ENCODE measurements at places on chromosomes 16 and 17.

GRCh38 chr16:21075252-21075651, 75.4 kb downstream of the DNAH3 start:
- DNase-seq = peak; percentile 17

DNA sequence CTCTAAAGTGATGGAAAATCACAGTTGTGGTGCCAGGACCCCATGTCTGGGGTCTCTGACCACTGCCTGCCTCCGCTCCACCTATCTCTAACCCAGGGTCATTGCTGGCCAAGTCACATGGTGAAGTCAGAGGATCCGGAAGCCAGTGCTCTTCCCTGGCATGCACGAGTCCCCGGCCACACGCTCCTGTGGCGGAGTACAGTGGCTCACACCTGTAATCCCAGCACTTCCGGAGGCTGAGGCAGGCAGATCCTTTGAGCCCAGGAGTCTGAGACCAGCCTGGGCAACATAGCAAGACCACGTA, 21.5 kb upstream of the RBFOX3 start:
- DNase-seq = no peak

- no peak for DNase-seq
Observed at GRCh38 chr16:56758930-56759329, 29.0 kb downstream of the NUP93 start.

DNA sequence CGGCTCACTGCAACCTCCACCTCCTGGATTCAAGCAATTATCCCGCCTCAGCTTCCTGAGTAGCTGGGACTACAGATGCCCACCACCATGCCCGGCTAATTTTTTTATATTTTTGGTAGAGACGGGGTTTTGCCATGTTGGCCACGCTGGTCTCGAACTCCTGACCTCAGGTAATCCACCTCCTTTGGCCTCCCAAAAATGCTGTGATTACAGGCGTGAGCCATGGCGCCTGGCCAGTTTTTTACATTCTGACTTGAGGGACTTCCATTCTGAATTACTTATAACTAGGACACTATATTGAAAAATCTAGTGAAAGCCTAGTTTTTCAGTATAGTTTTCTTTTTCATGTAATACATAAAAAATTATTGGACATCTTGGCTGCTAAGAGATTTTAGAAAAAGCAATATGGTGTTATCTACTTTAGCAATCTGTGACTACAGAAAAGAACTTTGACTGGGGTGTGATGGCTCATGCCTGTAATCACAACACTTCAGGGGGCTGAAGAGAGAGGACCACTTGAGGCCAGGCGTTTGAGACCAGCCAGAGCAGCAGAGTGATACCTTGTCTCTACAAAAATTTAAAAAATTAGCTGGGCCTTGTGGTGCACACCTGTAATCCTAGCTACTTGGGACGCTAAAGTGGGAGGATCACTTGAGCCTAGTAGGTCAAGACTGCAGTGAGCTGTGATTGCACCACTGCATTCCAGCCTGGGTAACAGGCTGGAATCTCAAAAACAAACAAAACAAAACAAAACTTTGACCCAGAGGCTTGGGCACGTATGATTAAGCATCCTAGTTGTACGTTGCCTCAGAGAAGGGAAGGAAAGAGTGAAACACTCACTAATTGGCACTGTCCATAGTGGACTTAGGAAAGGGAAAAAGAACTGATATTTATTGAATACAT, 26.8 kb upstream of the GOSR1 start:
- DNase-seq = no peak

- DNase-seq = no peak
Observed at GRCh38 chr17:58344047-58344790, 7.8 kb downstream of the SUPT4H1 start.

- peak; percentile 52 for DNase-seq
Observed at GRCh38 chr16:50539822-50540710, 8.1 kb upstream of the NKD1 start.

DNA sequence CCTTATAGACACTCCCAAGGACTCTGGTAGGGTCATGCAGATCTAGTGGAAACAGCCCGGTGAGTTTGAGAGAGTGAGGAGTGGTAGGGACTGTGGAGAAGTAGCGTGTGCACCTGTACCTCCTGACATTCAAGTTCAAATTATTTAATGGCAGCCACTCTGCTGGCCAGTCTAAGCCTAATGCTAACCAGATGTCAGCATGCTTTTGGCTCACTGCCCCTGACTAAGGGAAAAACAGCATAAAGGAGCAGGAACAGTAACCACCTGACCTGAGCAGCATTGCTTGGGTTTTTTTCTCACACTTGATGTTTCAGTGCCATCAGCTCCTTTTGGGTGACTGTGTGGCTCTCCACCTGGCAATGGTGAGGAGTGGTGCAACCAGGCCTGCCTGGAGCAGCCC, 23.8 kb upstream of the SLC12A3 start:
- no peak for DNase-seq

GRCh38 chr16:29651774-29652349, 11.2 kb upstream of the SPN start:
- no peak for DNase-seq

DNA sequence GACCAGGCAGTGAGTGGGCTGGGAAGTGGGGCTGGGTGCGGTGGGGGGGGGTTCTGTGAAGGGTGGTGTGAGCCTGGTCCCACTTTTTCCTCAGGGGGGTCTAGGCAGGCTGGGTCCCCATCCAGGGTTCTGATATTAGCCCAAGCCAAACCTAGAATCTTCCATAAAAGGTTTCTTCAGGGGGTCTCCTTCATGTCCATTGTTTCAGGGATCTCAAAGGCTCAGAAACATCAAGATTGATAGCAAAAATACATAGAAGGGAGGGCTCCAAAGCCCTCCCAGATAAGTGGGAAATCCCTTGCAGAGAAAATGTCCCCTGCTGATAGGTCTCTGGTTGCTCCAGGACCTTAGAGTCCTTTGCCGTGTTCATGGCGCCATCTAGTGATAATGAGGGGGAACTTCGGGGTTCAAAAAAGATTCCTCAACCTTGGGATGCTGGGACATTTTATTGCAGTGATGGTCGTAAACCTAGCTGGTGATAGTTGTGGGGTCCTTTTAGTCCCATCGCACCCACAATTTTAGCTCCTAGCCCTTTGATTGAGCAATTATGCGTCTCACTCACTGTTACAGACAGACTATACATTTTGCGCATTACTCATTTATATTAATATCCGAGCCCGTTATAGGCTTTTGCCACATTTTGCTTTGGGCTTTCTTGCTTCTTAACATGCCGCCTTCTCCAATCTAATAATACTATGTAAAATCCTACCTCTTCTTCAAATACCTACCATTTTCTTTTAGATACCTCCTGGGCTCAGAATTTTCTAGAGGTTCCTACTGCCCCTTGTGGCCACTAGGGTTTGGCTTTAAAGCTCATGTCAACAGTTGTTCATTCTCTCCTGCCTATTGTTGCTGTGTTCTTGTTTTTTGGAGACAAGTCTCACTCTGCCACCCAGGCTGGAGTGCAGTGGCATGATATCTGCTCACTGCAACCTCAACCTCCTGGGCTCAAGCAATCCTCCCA, 35.1 kb downstream of the IGF2BP1 start:
- peak; percentile 93 for DNase-seq

GRCh38 chr16:54944002-54944401, 13.3 kb downstream of the IRX5 start:
- DNase-seq = no peak

DNA sequence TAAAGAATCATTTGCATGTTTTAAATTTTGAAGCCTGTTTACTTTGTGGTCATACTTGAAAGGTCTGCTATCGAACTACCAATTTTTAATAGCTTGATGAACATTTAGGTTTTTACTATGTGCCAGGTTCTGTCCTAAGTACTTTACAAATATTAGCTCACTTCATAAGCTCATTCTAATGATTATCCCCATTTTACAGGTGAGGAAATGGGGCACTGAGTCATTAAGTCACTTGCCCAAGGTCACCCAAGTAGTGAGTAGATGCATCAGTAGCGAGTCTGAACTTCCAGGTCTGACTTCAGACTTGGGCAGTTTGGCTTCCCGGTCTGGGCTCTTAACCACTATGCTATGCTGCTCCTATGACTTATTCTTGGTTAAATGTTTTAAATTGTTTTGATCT, 4.0 kb downstream of the NDEL1 start:
- no peak for DNase-seq

DNA sequence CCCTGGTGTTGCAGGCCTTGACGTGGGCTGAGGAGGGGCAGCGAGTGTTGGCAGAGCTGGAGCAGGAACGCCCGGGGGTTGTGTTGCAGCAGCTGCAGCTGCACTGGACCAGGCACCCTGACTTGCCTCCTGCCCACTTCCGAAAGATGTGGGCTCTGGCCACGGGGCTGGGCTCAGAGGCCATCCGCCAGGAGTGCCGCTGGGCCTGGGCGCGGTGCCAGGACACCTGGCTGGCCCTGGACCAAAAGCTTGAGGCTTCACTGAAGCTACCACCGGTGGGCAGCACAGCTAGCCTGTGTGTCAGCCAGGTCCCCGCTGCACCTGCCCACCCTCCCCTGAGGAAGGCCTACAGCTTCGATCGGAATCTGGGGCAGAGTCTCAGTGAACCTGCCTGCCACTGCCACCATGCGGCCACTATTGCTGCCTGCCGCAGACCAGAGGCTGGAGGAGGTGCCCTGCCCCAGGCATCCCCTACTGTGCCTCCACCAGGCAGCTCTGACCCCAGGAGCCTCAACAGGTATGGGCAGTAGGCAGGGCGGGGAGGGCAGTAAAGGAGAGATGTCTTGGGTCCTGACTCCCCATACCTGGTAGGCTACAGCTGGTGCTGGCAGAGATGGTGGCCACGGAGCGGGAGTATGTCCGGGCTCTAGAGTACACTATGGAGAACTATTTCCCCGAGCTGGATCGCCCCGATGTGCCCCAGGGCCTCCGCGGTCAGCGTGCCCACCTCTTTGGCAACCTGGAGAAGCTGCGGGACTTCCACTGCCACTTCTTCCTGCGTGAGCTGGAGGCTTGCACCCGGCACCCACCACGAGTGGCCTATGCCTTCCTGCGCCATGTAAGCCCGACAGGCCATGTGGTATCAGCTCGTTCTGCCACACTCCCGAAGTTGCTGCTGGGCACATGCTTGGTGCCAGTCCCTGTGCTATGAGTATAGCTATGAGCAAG, 5.6 kb downstream of the PLEKHG4 start:
- DNase-seq = no peak

GRCh38 chr16:80570106-80570478, 29.3 kb downstream of the DYNLRB2 start:
- no peak for DNase-seq

- no peak for DNase-seq
Observed at GRCh38 chr17:596287-596686, 118.4 kb downstream of the VPS53 start.

DNA sequence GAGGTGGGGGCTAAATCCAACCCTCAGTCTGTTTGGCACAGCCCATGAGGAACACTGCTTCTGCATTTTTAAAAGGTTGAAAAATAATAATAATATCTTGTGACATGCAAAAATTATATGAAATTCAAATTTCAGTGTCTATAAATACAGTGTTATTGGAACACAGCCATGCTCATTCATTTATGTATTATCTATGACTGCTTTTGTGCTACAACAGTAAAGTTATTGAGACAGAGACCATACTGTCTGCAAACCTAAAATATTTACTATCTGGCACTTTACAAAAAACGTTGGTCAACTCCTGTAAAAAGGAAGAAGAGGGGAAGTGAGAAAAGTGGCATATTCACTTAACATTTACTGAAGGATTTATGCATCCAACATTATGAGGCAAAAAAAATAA, 3.1 kb downstream of the ABCA5 start:
- no peak for DNase-seq

DNA sequence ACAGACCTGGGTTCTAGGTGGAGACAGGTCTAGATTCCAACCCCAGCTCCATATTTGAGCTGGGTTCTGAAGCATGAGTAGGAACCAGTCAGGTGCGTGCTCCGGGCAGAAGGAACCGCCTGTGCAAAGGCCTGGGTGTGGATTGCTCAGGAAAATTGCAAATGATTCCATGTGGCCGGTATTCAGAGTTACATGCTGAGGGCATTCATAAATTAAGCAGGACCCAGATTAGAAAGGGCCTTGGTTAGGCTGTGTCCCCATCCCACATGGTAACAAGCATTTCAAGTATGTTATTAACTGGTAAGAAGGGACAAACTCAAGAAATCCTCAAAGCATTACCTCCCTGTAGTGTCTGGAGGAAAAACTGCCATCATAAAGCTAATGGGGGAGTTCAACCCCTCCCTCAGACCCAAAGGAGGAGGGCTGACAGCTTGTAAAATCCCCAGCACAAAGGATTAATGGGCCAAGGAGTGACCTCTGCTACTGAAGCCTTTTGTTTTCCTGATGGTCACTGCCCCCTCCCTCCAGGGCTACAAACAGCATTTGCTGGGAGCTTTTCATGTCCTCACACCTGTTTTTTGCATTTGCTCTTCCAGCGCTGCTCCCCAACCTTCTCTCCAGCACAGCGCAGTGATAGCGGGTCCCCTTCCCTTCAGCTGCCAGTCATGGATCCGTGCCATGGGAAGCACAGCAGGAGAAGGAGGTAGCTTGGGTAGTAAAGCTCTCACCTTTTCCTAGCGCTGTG, 218.0 kb downstream of the C16orf95 start:
- no peak for DNase-seq

GRCh38 chr17:17503566-17504130, 7.5 kb upstream of the RASD1 start:
- DNase-seq = no peak

- peak; percentile 87 for DNase-seq
Observed at GRCh38 chr17:5913032-5913531, 157.1 kb upstream of the WSCD1 start.

- DNase-seq = no peak
Observed at GRCh38 chr16:2829501-2830354, at the start of gene ZG16B. Gene ZG16B (plus strand): TSS chr16:2830303. CDS start chr16:2830442, 139 bp downstream.

GRCh38 chr16:85010446-85010930, 847 bp downstream of the ZDHHC7 start:
- no peak for DNase-seq

DNA sequence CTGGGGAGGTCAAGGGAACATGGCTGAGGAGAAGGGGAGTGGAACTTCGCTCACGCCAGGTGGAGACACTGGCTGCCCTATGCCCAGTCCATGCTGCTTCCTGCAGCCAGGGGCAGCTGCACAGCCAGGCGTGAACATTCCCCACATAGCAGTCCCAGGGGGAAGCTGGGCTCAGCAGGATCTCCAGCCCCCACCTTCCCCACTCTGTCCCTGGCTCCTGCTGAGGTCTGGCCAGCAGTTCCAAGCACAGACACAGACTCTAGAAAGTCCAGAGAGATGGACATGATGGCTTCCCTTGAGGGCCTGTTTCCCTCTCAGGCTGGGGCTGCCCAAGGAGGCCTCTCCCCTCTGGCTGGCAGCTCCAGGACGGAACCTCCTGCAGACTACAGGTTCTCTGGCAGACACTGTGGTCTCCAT, 9.3 kb downstream of the JUP start:
- no peak for DNase-seq

DNA sequence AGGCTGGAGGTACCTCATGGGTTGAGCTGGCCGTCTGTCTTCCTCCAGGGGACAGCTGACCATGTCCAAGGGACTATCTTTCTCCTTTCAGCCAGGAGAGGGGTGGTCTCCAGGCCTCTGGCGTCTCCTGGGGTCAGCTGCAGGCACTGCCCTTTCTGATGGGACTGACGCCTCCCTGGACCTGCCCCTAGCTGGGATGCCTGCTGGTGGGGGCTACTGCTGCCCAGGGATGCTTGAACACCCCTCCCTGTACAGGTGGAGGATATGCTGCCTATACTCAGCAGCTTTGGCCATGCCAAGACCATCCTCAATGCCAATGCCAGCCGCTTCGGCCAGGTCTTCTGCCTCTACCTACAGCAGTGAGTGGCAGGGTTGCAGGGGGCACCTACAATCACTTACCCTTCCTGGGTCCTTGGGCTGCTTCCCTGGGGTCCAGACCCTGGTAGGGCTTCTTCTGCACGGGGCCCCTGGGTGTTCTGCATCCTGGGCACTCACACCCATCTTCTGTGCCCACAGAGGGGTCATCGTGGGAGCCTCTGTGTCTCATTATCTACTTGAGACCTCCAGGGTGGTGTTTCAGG, 4.2 kb downstream of the MYO15B start:
- no peak for DNase-seq

GRCh38 chr17:31134576-31134975, 39.8 kb downstream of the NF1 start:
- no peak for DNase-seq

Measured in spinal cord (tissue), 10 donors.